ENCODE measurements at places on chromosomes 16 and 17.

DNA sequence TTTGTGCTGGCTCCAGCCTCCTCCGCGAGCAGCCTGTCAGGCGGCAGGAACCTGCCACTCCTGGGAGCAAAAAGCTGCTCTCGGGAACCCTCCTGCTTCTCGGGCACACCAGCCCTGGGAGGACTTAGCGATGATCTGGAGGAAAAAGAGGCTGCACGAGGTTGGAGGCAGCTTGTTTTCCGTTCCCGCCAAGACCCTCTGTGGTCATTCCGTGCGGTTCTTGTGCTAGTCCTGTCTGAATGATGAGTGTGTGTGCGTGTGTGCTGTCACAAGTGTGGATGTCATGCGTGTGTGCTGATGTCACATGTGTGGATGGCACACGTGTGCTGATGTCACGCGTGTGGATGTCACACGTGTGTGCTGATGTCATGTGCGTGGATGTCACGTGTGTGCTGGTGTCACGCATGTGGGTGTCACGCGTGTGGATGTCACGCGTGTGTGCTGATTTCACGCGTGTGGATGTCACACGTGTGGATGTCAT is 150.0 kb downstream of the NPIPB11 start:
- no peak for DNase-seq

- peak; percentile 41 for DNase-seq
Measured at GRCh38 chr17:58755577-58756245, at the start of gene PPM1E. Gene PPM1E, plus strand, starts transcription at chr17:58755854.

GRCh38 chr17:69723741-69724140 is 309.2 kb downstream of the MAP2K6 start:
- DNase-seq: no peak

GRCh38 chr17:17783825-17784656 is 52.7 kb downstream of the SREBF1 start:
- peak; percentile 10 for DNase-seq

DNA sequence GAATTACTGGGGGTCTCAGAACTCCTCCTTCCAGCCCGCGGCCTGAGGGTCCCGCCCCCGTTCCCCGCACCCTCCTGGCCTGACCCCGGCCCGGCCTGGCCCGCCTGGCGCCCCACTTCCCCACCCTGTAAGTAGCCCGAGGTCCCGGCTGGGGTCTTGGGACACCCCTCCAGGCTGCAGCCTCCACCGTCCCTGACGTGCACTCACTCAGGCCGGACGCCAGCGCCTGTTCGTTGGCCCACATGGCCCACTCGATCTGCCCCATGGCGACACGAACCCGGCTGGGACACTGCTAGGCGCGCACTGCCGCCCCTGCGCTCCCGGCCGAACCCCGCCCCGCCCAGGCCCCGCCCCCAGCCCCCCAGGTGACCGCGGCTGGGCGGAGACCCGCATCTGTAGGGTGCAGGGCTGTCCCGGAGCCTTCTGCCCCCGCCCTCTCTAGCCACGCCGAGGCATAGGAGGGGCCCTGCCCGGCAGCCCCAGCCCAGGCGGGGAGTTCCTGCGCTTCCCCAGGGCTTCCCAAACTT is at the start of gene CYBA:
Gene CYBA, minus strand, starts transcription at position 305 of the 527 bp plus-strand sequence. Its CDS starts 40 bp downstream, at position 265.
- DNase-seq: peak; percentile 76

DNA sequence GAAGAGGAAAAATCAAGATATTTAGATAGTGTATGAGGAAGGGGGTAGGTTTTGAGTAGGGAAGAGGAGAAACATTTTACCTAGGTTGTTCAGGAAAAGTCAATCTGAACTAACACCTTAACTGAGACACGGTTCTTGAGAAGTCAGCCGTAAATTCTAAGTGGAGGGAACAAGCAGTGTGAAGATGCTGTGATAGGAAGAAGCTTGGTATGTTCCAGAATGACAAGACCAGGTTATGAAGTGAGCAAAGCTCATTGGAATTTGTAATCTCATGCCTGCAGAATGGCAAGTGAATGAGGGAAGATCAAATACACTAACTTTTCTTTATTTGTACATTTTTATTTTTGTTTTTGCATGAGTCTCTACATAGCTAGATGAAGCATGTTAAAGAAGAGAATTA is 307.6 kb downstream of the ZFHX3 start:
- no peak for DNase-seq

GRCh38 chr16:23801378-23801777 is 34.4 kb upstream of the PRKCB start:
- peak; percentile 82 for DNase-seq

DNA sequence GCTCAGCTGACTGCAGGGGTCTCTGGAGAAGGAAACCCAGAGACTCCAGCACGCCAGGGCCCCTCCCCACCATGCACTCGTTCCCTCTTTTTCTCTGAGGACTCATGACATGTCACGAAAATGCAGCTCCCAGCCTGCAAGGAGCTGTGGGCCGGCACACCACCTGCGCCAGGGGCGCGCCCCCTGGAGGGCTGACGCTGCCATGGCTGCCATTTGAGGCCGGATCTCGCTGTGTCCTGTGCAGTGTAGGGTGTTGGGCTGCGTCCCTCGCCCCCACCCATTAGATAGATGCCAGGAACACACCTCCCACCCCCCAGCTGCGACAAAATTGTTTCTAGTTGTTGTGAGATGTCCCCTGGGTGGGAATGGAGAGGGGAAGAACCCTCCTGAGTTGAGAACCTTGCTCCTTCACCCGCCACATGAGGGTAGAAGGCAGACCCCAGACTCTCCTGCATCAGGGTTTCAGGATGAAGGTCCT is 8.2 kb downstream of the SYNGR2 start:
- DNase-seq: peak; percentile 73

DNA sequence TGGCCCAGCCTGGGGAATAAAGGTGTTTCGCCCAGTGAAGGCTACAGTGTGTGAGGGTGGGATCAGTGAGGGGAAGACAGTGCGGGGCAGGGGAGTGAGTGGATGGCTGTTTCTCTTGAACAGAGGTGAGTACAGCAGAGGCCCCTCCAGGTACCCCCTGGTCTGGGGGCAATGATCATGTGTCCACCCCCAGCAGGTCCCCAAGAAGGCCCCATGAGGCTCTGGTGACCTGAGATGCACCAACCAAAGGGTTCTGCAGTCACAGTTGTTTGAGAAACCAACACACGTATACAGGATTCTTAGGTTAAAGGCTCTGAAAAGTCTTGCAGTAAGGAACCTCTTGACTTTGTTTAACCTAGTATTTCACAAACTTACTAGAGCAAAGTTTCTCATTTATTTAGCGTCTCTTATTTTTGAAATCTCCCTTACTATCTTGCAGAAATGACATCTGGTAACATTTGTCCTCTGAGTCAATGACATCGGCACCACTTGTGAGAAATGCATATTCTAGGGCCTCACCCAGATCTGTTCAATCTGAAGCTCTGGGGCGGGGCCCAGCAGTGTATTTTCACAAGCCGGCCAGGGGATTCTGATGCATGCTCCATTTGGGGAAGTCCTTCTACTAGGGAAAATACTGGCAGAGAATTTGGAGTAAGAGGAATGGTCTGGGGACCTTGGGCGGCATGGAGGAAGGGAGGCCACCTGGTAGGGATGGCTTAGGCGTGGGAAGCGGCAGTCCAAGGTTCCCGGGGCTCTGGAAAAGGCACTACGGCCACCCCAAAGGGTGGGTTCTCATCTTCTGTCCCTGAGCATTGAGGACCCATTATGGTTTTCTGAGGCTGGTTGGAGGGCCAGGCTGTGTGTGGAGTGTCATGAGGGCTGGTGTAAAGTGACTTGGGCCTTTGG is 217.3 kb downstream of the NTN1 start:
- DNase-seq: no peak

DNA sequence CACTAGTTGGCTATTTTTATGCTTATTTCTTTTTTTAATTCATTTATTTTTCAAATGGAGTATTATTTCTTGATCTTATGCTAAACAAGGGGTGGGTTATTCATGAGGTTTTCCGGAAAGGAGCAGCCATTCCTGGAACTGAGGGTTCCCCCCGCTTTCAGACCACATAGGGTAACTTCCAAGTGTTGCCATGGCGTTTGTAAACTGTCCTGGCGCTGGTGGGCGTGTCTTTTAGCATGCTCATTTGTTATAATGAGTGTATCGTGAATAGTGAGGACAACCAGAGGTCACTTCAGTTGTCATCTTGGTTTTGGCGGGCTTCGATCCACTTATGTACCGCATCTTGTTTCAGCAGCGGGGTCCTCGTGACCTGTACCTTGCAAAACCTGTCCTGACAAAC is 29.6 kb upstream of the ASGR2 start:
- no peak for DNase-seq

DNA sequence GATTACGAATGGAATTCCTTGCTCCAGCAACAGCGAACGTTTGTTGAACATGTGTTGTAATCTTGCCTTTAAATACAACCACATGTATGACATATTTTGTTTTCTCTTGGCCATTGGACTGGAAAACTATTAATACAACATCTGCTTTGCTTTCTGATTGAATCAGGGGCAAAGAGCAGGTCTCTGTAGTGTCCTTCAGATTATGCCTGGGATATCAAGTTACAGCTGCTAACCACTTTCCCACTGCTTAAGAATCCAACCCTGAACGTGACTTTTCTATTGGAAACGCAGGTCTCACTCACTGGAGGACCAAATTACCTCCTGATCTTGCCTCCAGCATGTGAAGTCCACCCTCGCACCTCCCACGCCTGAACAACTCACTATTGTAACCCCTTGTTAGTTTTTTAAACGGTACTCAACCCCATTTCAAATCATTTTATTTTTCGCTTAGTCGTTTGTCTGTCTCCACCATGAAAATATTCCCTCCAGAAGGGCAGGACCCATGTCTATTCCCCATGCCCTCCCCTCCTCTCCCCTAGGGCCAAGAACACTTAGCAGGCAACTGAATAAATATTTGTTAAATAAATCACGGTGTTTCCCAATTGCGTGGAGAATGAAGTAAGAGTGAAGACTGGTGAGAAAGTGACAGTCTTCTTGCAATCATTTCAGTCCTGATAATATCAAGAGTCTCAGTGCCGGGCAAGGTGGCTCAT is 57.4 kb upstream of the MRTFB start:
- DNase-seq: no peak

GRCh38 chr16:69345923-69346322 is 5.7 kb downstream of the TMED6 start:
- DNase-seq: no peak

GRCh38 chr17:37039269-37039668 is 90.5 kb downstream of the AATF start:
- no peak for DNase-seq

- no peak for DNase-seq
Measured at GRCh38 chr16:67470359-67470758, 10.6 kb downstream of the ATP6V0D1 start.

GRCh38 chr16:81629034-81629802 is 149.9 kb upstream of the PLCG2 start:
- no peak for DNase-seq

GRCh38 chr16:86549076-86549892 is 5.8 kb downstream of the MTHFSD start:
- no peak for DNase-seq

DNA sequence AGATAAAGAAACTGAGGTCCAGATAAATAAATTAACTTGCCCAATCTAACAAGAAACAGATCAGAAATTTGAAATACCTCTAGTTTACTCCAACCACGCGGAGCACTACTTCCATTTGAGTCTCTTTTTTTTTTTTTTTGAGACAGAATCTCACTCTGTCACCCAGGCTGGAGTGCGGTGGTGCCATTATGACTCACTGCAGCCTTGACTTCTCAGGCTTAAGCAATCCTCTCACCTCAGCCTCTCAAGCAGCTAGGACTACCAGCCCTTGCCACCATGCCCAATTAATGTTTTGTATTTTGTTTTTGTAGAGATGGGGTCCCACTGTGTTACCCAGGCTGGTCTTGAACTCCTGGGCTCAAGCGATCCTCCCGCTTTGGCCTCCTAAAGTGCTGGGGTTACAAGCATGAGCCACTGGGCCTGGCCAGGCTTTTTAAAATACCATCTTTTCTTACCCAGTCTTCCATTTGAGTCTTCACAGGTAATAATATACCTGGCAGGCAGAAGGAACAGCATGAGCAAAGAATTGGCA is 3.3 kb upstream of the NACA2 start:
- no peak for DNase-seq

- DNase-seq: no peak
Measured at GRCh38 chr17:53950207-53950857, 127.6 kb downstream of the KIF2B start.

DNA sequence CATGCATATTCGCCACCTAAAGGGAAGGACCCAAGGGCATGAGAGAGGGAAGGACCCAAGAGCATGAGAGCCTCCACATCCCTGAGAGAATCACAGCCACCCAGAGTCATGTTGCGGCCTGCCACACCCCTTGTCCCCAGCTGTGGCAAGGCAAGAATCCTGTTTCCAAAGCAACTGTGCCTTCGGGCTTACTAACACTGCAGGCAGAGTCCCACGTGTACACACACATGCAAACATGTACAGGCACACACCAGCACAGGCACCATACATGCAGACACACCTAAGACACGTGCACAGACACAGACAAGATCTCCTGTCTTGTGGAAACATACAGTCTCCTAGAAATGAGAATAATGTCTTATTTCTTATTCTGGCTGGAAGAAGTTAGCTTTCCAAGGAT is 92.4 kb upstream of the CDYL2 start:
- DNase-seq: no peak

- DNase-seq: no peak
Measured at GRCh38 chr16:79100447-79100846, 500.1 kb downstream of the MAF start.

- DNase-seq: no peak
Measured at GRCh38 chr16:88569614-88569984, 604 bp upstream of the ZC3H18 start.

- peak; percentile 37 for DNase-seq
Measured at GRCh38 chr17:4796552-4796920, 572 bp downstream of the PSMB6 start.

GRCh38 chr16:73616166-73616753 is 568.3 kb upstream of the ZFHX3 start:
- DNase-seq: no peak

- no peak for DNase-seq
Measured at GRCh38 chr16:3949946-3950342, 69.4 kb upstream of the CREBBP start.

DNA sequence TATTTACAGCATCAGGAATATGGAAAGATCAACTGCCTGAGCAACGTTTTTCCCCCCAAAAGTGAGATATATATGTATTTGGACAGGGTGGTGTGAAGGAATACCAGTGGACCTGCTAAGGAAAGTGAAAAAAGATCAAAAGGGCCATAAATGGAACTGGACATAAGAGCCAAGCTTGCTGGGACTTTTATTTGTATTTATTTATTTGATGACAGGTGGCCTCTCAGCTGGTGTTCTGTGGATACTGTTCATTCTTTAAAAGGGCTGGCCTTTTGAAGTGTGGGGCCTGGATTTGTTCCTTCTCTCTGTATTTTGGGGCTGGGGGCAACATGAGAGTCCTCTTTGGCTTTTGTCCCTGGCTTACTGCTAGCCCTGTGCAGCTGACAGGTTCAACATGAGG is 306.6 kb upstream of the N4BP1 start:
- no peak for DNase-seq

Data from stimulated activated CD4-positive, alpha-beta T cell treated with anti-CD3 and anti-CD28 coated beads, Interleukin-12 subunit alpha, Interleukin-12 subunit beta, amount 100 ng/mL, for 4 hours (primary cell).